ENCODE measurements at places on chromosomes 12 and 14. TPM values are rescaled to one million over a fixed set of nuclear protein-coding genes. Genes with fewer than 3 reads are reported as not detected.

The SLC8B1 gene
- 26.7 TPM for total RNA-seq

The PTPRB gene
- 0.33 TPM for total RNA-seq

The GZMB gene
- total RNA-seq = 1.2 TPM

The SFSWAP gene
- total RNA-seq = 41.6 TPM

The GPR137C gene
- 2.7 TPM for total RNA-seq

The TSPAN19 gene
- total RNA-seq = not detected

The LRRC10 gene
- not detected for total RNA-seq

The FOXG1 gene
- not detected for total RNA-seq

The TOMM20L gene
- not detected for total RNA-seq

The SLC6A15 gene
- 0.36 TPM for total RNA-seq

The GTF2H3 gene
- 40.7 TPM for total RNA-seq

The STRN3 gene
- 29.2 TPM for total RNA-seq

GRCh38 chr12:41795910-41796309 is 348.8 kb downstream of the GXYLT1 start:
- no peak for DNase-seq

- no peak for DNase-seq
These were observed 2.7 kb upstream of the ANKRD52 start for GRCh38 chr12:56260921-56261320.

GRCh38 chr12:117552971-117553370 is 191.5 kb upstream of the NOS1 start:
- no peak for DNase-seq

GRCh38 chr14:22420598-22421186 is 168.3 kb downstream of the DAD1 start:
- no peak for DNase-seq

DNA sequence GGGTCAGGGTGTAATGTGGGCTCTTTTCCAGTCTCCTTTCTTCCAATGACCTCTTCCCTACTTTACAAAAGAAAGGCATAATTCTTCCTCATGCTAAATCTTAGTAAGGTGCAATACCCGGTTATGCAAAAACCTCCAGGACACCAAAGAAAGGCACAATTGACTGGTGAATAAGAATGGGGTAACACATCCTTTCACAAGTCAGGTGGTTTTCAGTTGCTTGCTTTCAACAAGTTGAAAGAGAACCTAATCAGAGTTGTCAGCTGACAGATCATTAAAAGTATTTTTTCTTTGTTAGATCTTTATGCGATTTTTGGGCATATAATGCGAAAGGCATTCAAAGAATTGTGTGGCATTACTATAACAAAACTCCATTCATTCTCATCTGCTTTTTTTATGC is 1.3 kb upstream of the AEBP2 start:
- no peak for DNase-seq

DNA sequence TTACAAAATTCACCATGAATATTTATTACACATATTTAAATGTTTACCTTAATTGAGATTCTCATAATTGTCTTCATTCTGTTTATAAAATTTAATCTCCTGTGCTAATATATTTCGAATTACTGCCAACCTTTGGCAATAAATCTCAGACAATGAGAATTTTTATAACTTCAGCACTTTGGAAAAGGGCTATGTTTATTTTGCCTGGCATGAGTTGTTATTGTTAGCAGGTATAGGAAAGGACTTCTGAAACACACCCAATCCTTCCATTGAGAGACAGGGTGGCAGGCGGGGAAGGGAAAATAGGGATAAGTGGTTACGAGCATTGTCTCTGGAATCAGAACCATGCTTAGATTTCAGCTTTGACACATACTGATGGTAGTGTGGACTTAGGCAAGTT is 12.1 kb upstream of the MSRB3 start:
- DNase-seq = no peak

DNA sequence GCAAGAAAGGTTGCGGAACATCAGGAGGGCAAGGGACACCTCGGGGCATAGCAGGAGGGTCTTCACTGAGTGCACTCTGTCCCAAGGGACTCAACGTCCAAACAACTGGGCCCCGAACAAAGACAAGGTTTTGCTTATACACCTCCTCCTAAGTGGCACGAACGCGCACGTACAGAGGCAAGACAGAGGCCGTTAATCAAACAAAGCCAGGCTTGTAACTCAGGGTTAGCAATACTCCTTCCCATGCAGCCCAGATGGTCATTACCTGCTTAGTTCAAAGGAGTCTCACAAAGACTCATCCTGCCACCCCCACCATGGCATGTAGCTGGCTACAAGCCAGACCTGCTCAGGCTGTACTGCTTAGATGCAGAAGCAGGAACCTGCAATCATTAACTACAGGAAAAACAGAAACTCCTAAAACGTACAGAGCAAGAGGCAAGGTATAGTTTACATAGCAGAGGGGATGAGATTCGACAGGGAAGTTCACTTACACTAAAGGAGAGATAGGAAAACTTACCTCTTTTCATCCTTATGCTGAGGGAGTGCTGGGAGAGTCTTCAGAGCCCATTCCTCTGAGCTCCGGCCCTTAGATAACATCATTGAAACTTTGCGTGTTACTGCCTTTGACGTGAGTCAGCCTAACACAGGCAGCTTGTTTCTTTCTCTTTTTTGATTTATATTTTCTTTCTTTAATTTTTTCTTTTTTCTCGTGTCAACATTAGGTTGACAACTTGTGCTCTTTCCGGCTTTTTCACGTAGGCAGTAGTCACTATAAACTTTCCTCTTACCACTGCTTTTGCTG is 1319.1 kb downstream of the TMEM121 start:
- no peak for DNase-seq

- no peak for DNase-seq
These were observed 10.1 kb upstream of the CEBPE start for GRCh38 chr14:23128969-23129758.

- DNase-seq = no peak
These were observed 4.2 kb downstream of the PPM1H start for GRCh38 chr12:62930546-62931425.

GRCh38 chr12:75305412-75306332 is 24.5 kb downstream of the CAPS2 start:
- no peak for DNase-seq

DNA sequence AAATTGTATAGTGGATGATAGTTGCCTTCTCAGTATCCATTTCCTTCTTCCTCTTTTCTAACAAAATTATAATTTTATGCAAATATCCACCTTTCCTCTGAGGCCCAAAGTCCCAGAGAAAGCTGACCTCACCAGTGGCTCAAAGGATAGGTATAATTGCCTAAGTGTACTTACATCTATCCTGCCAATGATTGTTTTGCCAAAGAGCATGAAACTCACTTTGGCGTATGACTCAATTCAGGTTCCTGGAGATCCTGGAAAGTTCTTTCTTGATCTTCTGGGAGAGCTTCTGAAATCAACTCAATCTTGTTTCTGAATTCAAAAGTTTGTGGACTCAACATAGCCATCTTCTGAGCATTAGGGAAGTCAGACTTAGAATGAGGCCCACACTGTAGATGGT is 10.5 kb upstream of the RBM25 start:
- DNase-seq = no peak

DNA sequence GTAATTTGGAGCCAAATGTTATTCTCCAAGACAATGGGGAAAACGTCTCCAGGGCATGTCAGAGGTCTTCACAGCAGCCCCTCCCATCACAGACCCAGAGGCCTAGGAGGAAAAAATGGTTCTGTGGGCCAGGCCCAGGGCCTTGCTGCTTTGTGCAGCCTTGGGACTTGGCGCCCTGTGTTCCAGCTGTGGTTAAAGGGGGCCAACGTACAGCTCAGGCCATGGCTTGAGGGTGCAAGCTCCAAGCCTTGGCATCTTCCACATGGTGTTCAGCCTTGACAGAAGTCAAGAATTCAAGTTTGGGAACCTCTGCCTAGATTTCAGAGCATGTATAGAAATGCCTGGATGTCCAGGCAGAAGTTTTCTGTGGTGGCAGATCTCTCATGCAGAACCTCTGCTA is 3.2 kb upstream of the CRY1 start:
- no peak for DNase-seq

DNA sequence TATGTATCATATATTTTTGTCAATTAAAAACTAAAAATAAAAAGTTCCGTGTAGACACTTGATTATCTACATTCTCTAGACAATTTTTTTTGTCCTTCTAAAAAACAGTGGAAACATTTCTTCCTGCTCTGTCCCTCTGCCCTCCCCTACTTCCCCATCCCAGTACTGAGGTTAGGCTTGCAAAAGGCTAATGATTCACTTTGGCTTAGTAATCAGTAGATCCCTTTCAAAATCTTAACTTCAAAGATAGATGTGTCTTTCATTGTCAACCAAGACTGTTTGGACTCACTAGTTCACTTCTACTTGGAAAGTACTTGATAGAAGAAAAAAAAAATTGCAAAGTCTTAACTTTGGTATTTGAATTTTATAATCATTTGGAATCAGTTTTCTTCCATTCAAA is 3.8 kb downstream of the SETD3 start:
- no peak for DNase-seq

DNA sequence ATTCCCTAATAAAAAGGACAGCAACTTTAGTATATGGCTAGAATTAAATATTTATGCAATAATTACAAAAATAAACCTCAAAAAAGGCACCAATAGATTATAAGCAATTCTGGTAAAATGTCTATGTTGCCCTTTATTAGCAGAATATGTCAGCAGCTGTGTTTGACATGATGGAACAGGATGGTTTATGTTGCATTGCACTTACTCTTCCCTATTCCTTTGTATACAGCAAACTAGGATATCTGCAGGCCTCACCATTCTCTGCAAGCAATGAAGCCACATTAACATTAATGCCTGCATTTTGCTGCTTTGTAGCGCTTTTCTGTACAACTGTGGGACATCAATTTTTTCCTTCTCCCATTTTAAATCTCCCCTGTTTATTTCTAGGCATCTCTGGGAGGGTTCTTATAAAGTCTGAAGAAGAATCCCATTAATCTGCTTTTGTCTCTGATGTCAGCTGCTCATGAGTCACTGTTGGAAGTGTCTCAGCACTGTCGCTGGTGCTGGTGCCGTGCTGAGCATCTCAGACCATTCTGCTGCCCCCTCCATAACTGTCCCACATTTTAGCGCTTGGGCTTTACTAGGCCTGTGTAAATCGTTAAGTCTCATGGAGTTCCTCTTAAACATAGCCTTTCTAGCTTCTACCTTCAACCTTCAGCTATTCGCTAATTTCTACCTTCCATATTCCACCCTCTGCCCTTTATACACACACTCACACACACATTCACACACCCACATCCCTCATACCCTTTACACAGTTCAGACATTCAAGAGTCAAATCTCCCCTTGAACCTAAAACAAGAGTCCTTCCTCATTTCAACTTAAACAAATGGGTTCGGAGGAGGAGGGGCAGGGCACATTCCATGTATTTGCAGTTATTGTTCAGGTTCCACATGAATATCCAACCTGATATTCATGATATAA is 64.4 kb upstream of the TRHDE start:
- DNase-seq = no peak

DNA sequence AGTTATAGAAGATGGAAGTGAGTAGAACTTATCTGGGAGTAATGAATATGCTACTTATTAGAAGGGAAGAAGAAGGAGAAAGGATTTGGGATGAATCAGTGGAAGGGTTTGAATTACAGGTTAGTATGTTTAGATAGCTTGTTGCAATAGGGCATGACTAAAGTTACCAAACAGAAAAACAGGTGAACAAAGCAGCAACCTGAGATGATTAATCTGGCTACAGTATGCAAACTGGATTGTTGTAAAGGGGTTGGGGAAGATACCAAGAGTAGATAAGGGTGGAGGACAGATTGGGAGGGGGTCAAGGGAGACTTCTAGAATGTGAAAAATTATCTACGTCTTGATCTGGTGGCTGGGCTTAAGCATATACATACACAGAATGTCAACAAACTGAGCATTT is 73.4 kb upstream of the CLEC14A start:
- no peak for DNase-seq

GRCh38 chr12:88960213-88960878 is 380.1 kb upstream of the KITLG start:
- DNase-seq = no peak

Measured in Panc1 (cell line).